Activated naive CD4-positive, alpha-beta T cell treated with anti-CD3 and anti-CD28 coated beads, Interleukin-2, amount 50 U/mL, for 72 hours (primary cell): ENCODE measurements at places on chromosomes 2 and 18. TPM values are rescaled to one million over a fixed set of nuclear protein-coding genes. Genes with fewer than 3 reads are reported as not detected.

- DNase-seq: no peak
Measured at GRCh38 chr2:190979906-190980629, 33.9 kb downstream of the STAT1 start.

- DNase-seq: no peak
Measured at GRCh38 chr18:56217406-56217805, 421.0 kb downstream of the TXNL1 start.

DNA sequence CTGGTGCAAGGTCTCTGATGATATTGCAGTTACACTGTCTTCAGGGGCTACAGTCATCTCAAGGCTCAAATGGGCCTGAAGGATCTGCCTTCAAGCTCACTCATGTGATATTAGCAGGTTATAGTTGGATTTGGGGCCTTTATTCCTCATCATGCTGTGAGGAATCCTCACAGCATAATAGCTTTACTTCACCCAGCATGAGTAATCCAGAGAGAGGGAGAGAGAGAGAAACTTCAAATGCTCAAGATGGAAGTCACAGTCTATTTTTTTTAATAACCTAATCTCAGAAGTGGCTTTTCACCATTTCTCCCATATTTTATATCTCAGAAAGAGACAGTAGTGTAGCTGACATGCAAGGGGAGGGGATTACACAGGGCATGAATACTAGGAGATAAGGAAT is 658.7 kb downstream of the EPHA4 start:
- no peak for DNase-seq

DNA sequence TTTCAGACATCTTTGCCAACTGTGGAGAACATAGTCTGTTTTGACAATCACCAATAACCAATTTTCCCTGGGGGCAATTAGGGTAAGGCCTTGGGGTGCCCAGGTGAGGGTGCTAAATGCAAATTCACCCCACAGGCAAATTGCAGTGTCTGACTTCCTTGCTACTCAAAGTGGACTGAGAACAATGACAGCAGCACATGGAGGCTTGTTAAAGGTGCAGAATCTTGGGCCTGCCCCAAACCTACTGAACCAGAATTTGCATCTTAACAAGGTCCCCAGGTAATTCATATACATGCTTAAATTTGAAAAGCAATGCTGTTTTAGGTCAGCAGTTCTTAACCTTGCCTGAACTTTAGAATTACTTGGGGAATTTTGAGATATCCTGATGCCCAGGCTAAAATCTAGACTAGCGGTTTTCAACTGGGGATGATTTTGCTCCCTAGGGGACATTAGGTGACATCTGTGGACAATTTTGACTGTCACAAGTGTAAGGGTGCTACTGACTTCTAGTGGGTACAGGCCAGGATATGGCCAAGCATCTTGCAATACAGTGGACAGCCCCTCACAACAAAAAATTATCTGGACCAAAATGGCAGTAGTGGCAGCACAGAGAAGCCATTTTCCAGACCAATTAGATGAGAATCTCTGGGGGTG is 80.2 kb upstream of the GCFC2 start:
- DNase-seq: no peak

- DNase-seq: no peak
Measured at GRCh38 chr2:121998751-121999150, 243.3 kb downstream of the TSN start.

- no peak for DNase-seq
Measured at GRCh38 chr2:140270224-140270623, 1490.0 kb upstream of the NXPH2 start.

DNA sequence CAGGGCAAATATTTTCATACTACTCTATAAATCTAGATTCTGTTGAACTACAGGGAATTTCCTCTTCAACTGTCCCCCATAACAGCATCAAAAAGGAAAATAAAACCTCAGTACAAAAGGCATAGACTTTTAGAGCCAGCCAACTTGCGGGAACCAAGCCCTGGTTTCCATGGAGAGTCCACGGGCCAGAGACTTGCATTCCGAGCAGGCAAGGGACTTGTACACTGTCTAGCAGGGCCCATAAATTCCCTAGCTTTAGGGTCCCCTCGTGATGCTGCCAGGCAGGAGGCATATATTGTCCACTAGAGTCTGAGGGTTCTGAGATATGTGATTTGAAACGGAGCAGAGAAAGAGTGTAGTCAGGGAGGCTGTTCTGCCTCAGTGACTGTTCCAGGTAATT is 153.1 kb upstream of the SLC14A2 start:
- no peak for DNase-seq

DNA sequence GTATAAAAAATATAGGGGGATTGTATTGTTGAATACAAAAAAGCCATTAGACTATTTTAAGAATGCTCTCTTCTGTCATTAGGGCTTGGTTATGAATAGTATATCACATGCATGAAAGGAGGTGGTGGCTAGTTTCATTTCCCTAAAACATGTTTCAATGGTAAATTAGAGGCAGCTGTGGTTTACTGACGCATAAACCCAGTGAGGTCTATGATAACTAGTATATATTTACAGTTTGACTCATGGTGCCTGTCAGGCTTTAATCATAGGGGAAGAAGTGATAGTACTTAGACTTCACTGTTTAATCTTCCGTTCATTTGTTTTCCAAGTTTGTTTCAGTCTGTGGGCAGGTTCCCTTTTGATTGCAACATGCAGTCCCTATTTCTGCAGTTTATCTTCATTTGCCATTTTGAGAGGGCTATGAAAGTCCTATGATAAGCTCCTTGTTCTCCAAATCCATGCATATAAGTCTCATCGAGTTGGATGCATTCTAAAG is 55.1 kb upstream of the MAP4K3 start:
- DNase-seq: peak; percentile 39

DNA sequence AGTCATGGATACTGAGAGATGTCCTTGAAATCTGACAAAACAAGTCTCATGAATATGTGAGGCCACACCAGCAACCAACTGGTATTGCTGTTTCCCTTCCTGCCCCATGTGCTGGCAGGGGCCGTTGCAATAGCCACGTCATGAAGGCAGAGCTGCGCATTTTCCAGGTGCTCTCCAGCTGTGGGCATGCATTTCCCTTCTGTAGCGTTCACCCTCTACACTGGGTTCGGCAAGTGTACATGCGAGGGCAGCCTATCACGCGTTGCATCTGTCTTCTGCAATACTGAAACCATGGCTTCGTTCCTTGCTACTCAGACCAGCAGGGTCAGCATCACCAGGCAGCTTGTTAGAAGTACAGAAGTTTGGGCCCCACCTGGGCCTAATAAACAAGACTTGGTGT is 17.4 kb downstream of the ARL4C start:
- DNase-seq: peak; percentile 26

DNA sequence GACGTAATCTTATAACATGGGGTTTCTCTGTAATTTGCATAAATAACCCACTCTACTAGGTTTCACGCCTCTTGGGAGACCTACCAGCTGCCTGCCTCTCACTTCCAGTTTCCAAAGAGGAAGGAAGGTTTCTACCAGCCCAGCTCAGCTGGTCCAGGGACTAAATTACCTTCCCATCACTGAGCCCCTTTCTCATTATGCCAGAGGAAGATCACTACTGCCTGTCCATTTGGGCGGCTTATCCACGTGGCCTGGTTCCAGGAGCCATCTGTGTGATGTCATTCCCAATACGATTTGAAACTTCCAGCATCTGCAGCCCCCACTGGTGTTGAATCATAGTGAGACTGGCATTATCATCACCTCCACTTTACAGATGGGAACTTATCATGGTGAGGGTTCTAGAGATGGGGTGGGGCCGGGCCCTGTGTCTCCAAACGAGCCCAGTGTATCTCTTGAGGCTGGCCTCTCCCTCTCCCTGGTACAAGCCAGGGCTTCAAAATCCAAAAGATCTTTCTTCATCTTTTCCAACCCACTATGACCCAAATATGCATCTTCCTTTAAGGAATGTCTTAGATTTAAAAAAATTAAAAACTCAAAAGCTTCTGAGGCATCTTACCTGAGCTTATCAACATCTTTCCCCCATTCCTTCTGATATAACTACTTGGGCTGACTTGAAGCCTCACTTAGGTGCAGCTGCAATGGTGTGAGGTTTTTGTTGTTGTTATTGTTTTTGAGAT is 140.8 kb downstream of the DDX1 start:
- DNase-seq: no peak

DNA sequence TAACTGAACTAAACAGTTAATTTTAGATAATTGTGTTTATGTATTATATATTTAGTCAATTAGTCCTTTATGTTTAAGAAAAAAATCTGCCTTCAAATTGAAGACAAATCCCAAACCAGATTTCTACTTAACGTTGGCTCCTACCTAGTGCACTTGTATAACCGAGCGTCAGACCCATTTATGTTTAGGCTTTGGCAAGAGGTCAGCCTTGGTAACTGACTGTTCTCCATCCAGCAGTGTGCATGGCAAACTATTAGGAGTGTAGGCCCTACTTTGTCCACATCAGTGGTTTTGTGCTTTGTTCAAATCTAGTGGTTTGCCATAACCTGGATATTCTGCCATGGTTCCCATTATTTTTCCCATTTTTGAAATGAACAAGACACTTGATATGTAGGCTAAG is 114.8 kb downstream of the MIB1 start:
- no peak for DNase-seq

DNA sequence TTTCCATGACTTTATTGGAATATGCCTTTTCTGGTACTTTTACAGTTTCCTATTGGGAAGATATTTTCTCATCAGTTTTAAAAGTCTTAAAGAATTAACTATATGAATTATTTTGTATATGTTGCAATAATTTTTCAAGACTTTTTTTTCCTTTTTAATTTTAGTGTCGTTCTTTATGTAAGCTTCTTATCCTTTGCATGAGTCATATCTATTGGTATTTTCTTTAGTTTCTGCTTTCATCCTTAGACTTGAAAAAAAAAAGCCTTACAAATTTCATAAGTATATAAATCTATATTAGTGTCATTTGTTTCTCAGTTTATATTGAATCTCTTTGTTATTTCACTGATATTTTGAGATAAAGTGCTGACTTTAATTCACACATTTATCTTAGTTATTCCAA is 94.9 kb downstream of the DSEL start:
- no peak for DNase-seq

- DNase-seq: no peak
Measured at GRCh38 chr2:120988051-120988699, 252.5 kb downstream of the GLI2 start.

Gene KCNK3
- not detected for total RNA-seq

Gene AQP4
- total RNA-seq: not detected

Gene SPAST
- 15.8 TPM for total RNA-seq

Gene TDRD15
- not detected for total RNA-seq

Gene ALLC
- not detected for total RNA-seq

Gene TTC32
- total RNA-seq: 16.1 TPM

Gene ACOXL
- 0.16 TPM for total RNA-seq

Gene KIAA2012
- not detected for total RNA-seq

Gene RAB6C
- not detected for total RNA-seq

Gene ALKAL2
- total RNA-seq: 0.95 TPM

Gene PSMA8
- 0.45 TPM for total RNA-seq
